ENCODE measurements at places on chromosomes 13 and 19.

- DNase-seq: peak; percentile 44
Observed at GRCh38 chr13:32001154-32001768, 30.3 kb upstream of the FRY start.

DNA sequence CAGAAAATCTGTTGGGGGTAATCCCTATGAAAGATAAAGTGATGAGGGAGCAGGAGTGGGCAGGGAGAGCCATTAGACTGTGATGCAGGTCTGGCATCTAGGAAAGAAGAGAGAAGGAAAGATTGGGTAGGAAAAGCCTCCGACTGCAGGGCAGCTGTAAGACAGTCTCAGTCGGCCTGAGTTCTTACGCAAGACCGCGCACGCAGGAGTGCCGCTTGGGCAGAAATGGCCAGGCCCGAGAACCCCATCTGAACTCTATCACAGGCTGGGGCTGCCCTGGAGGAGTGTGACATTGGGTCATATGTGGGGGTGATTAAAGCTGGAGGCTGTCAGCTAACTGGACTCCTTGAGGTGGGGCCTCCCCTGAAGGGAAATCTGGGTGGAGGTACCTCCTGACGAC is 13.9 kb upstream of the FBXL3 start:
- DNase-seq: no peak

DNA sequence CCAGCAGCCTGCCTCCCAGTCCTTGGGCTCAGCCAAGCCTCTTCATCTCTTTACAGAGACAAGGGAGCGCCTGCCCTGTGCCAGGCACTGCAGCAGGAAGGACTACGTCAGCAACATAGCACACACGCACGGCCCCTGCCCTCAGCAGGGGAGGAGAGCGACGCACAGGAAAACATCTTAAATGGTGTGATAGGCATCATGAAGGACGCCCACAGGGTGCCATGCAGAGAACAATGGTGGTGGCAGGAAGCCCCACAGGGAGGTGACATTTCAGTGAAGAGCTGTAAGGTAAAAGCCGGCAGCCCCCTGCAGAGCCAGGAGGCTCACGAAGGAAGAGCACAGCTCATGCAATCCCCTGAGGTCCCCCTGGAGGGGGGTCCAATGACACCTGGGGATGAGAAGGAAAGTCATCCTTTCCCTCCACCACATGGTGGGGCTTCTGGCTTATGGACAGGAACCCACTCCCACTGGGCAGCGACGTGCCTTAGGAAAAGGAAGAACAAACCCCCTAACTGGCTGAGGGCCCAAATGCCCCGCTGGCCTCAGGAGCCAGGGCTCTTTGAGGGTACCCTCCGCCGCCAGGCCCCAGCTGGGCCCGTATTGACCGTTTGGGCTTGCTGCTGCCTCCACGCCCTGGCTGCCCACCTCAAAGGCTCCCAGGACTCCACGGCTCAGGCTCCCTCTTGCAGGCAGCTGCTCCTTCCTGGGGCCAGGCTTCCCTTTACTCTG is 37.3 kb upstream of the C13orf42 start:
- no peak for DNase-seq

DNA sequence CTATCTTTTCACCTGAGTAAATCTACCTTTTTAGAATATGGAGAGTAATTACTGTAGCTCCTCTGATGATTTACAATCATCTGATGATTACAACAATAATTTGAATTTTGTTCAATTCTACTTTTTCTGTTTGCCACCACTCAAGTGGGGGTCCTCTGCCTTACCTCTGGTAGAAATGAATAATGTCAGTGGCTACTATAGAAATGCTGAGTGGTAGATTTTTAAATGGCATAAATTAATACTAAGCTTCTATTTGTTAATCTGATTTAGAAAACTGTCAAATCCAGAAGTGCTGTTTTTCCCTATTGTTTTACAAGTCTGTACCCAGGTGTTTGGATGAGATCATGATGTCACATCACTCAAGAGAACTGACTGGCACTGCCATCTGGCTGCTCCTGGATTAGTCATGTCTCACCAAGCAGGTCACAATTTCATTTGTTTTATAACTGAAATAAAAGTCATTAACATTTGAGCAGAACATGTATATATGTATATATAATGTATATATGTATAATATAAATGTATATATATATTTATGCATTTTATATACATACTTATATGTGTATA is 494.8 kb downstream of the TBC1D4 start:
- DNase-seq: no peak

DNA sequence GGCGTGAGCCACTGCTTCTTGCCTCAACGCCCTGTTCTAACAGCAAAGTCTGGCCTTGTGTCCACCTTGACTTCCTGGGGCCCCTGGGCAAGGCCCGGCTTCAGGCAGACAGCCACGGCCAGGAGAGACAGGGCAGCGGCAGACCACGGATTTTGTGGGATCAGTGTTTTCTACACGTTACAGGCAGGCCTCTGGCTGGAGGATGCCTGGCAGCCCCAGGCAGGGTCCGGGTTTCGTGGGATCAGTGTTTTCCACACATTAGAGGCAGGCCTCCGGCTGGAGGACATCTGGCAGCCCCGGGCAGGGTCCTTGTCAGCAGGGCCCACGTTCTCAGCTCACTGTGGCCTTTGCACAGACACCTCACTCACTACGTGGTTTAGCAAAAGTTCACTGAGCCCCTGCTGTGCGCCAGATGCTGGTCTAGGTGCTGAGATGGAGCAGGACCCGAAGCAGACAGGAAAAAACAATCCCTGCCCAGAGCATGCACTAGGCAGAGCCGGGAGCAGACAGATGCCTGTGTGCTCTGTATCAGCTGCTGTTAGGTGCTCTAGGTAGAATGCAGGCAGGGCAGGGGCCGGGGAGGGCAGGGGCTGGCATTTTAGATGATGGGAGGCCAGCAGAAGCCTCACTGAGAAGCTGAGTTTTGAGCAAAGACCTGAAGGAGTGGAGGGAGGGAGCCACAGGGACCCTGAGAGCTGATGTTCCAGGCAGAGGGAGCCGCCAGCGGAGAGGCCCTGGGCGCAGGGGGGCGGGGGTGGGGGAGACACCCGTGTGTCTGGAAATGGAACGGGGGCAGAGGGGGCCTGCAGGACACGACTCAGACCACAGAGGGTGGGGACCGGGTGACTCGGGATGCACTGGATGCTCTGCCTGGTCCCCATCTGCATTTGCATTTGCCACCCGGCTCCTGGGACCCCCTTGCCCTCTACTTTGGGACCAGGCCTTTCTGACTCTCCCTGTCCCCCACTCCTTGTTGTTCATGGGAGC is 25.0 kb upstream of the NCCRP1 start:
- no peak for DNase-seq

- DNase-seq: no peak
Observed at GRCh38 chr13:51825165-51825592, 19.8 kb downstream of the TMEM272 start.

DNA sequence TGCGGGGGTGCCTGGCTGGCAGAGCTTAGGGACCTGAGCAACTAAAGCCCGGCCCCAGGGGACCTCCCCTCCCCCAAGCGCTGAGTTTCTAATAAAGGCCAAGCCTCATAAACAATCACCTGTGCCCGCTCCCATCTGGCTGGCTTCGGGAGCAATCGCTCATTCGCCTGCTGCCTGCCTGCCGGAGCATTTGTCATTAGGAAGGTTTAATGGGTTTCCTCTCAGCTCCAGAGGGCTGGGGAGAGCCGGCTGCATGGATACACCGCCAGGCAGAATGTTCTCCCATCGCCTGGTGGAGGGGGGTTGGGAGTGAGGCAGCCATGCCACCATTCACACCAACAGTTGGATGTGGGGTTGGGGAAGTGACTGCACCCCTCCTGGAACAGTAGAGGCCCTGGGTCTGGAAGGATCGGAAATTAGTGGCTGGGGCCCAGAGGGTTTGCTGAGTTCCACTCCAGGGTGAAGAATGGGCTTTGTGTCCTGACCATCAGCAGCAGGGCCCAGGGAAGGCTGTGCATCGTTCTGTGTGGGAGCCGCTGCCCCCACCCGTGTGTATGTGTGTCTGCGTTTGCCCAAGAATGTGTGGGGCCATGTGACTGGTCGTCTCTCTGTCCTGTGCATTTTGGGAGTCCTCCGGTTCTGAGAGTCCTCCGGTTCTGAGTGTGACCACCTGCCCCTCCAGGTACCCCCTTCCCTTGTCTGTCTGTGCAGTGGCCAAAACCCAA is 15.3 kb downstream of the PIN1 start:
- no peak for DNase-seq

GRCh38 chr13:87355451-87355850 is 315.7 kb upstream of the SLITRK5 start:
- DNase-seq: no peak

DNA sequence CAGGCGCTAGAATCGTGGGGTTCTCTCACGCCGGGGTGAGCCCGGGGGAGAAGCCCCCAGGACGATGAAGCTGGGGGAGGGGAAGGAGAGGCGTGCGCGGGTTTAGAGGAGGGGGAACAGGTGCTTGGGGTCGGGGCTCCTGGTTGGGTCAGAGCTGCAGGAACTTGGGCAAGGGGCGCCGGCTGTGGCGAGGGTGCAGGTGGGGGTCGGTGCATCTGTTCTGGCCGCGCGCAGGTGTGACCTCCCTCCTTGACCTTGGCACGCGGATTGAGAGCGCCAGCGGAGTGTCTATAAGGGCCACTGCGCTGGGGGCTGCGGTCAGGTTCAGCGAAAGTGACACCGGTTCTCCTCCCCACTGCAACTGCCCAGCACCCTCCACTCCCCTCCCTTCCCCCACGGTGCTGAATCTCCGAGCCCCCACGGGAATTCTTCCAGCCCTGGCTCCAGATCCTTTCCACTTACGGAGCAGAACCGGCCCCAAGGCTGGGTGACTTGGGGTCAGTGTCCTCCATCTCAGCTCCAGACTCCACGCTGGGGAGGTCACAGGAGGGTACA is 618 bp downstream of the TMEM38A start:
- no peak for DNase-seq

- no peak for DNase-seq
Observed at GRCh38 chr13:40908546-40908945, 110.6 kb downstream of the ELF1 start.

- no peak for DNase-seq
Observed at GRCh38 chr13:28528848-28529247, 33.9 kb upstream of the FLT1 start.

GRCh38 chr13:89688918-89689317 is 1658.6 kb upstream of the MIR17HG start:
- DNase-seq: no peak

DNA sequence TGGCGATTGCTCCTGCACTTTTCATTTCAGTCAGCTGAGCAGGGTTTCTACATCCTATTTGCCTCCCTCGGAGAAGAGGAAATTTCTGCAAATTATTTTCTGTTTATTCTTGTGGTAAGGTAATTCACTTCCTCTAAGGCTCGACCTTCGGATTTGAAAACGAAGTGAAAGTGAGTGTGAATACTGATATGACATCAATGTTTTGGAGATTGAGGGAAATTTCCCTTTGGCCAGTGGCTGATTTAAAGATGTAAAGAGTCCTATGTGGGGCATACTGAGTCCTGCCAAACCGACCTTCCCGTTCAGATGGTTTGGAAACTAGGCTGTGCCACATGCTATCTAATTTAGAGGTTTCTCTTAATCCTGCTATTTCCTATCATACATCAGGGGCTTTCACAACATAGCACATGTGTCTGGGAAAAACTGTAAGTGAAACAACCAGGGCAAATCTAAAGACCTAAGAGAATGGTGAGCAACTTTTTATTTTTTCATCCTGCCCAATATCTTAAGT is 112.3 kb downstream of the POSTN start:
- DNase-seq: no peak

GRCh38 chr19:3807131-3807480 is 20.9 kb upstream of the MATK start:
- DNase-seq: no peak

DNA sequence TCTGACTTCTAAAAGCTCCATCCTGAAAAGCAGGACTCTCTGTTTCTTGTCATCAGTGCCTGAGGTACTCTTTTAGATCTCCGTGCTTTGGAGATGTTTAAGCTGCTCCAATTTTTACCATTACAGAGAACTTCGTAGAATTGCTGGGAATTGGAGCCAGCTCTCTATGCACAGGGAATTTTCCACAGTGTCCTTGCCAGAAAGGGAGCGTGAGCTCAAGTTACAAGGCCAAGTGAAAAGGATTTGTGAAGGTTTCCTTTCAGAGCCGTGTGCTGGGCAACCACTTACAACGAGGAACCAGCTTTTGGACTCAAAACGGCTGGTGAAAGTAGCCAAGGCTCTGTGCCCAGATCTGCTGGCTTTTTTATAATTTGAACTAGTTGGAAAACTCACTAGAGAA is 82.6 kb downstream of the NUFIP1 start:
- no peak for DNase-seq

DNA sequence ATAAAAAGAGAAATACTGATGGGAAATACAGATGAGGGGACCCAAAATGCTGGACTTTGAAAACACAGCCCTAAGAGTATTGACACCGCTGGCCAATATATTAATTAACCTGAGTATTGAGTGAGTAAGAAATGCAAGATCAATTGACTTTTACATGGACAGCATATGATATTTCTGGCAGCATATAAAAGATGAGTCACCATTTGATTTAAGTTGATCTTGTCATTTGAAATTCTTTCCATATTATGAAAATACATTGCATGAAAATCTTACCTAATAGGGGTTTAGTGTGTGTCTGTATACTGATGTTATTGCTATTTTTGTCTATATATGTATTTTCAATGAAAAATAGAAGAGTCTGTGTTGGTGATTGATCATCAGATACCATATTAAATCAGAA is 619.6 kb downstream of the KCTD12 start:
- no peak for DNase-seq

DNA sequence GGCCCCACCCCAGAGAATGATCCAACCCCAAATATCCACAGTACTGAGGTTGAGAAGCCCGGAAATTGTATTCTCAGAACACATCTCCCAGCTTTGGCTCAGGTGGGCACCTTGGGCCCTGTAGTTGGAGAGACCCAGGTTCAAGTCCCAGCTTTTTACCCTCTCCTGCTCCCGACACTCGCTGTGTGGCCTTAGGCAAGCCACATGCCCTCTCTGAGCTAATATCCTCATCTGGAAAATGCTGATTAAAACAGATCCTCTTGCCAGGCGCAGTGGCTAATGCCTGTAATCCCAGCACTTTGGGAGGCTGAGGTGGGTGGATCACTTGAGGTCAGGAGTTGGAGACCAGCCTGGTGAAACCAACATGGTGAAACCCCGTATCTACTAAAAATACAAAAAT is 2.6 kb downstream of the PLIN4 start:
- no peak for DNase-seq

DNA sequence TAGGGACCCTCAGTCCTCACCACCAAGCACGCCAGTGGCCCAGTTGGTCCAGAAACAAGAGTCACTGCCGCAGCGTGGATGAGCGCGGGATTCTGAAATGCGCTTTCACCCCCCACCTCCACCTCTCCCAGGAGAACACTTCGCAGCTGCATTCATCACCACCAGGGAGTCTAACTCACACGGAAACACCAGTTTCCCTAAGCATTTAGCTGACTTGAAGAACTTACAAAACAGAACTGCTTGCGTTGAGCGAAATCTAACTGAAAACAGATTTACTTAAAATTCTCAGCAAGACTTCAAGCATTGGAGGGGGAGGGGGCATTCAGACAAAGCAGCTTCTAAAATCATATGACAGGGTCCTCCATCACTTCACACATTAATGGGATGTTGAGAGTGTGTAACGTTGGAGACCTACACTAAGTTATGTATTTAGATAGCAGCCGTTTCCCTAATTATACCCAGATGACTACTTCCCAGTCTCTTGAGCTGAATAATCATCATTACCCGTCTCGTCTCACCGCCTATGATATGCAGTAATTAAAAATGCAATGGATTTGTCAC is 258.2 kb upstream of the IRS2 start:
- DNase-seq: no peak
